Ascending aorta (tissue), 2 donors: ENCODE measurements at places on chromosomes 1 and 21.

DNA sequence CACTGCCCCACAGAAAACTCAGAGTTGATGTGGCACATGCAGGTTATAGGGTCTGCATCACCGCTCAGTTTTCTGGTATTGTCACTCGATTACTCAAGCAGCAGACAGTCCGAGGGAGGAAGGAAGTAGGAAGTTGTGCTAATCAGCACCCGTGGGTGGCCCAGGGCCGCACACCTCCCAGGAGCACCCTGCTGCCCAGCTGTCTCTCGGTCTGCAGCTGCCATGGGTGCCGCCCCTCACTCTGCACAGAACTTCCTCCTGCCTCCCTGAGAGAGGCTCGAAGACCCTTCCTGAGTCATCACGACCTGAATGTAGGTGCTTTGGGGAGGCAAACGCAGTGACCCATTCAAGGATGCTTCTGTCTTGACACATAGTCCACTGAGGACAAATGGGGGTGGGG is 4.2 kb upstream of the TFF3 start:
- no peak for DNase-seq

- DNase-seq: no peak
Observed at GRCh38 chr1:167273027-167273800, 52.5 kb downstream of the POU2F1 start.

DNA sequence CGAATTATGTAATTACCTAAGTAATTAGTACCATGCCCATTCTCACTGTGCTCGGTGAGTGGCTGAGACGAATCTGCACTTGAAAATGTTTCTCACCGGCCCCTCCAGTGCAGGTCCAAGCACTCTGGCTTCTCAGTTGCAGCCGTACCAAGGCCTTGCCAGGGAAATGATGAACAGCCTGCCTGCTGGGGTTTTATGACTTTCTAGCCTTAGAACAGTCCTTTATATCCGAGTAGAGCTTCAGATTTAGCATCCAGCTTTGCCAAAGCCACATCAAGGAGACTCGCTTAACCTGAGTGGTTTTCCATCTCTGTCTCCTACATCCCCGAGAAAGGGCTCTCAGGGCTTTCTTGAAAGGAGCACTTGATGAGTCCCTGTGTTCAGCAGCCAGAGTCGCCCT is 83.4 kb downstream of the GREM2 start:
- DNase-seq: no peak

GRCh38 chr1:9202240-9202870 is 32.2 kb upstream of the H6PD start:
- DNase-seq: no peak

GRCh38 chr1:7107109-7107830 is 322.0 kb downstream of the CAMTA1 start:
- DNase-seq: no peak

- DNase-seq: no peak
Observed at GRCh38 chr21:36909901-36910561, 56.4 kb downstream of the HLCS start.

GRCh38 chr1:145965119-145965744 is 742 bp downstream of the POLR3GL start:
- no peak for DNase-seq
